Activated gamma-delta T cell treated with anti-CD3 and anti-CD28 coated beads, Interleukin-2, amount 50 U/mL, for 16 hours (primary cell): ENCODE measurements at places on chromosomes 6 and 20.
A peak's percentile ranks its signal among the peaks of the same experiment; 100 is the strongest.

DNA sequence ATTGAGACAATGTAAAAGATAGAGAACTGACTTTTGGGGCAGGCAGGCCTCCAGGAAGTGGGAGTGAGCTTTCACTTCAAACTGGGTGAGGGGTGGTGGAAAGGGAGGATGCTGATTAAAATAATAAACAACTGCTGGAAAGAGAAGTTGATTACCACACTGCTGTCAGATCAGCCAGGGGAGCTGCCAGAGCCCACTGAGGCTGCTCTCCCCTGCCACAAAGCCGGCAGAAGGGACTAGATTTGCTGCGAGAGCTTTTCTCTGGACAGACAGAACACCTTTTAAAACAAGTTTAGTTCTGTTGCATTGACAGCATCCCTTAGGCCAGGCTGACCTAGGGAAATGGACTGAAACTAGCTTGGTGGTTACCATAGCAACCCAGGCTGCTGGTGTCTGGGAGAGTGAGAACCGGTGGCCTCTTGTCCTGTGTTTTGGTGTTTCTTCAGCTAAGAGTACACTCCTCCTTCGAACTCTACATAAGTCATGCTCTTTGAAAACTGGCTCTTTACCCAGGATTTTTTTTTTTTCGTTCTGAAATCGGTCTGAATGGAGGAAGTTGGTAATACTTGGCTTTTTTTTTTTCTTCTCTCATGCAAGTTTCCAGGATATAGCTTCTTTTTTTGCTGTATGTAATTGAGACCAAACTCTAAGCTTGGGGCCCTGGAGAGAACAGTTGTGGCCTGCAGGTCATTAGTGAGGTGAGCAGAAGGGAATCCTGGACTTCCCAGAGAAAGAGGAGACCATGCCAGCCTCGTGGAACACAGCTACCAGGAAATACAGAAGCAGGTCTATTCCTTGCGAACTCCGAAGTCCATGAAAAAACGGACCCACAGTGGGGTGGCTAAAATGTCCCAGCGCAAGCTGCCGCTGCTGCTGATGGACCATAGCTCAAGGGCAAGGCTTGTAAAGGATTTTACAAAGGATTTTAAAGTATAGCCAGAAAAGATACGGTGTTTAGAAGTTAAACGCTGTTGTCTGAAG is 374.4 kb downstream of the UTRN start:
- DNase-seq: no peak

DNA sequence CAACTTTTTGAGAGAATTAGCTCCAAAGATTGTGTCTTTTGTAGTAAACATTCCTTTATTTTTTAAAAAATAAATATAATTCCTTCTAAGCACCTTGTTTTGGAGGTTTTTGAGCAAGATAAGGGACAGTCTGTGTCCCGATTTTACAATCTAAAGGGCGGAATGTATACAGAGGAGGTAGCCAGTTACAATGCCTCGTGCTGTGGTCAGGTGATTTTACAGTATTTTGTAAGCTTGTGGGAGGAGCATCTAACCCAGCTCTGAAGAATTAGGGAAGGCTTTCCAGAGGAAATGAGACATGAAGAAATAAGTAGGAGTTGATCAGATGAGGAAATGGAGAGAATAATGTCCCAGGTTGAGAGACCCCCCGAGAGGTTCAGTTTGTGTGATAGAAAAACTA is 1.3 kb downstream of the HINT3 start:
- no peak for DNase-seq

DNA sequence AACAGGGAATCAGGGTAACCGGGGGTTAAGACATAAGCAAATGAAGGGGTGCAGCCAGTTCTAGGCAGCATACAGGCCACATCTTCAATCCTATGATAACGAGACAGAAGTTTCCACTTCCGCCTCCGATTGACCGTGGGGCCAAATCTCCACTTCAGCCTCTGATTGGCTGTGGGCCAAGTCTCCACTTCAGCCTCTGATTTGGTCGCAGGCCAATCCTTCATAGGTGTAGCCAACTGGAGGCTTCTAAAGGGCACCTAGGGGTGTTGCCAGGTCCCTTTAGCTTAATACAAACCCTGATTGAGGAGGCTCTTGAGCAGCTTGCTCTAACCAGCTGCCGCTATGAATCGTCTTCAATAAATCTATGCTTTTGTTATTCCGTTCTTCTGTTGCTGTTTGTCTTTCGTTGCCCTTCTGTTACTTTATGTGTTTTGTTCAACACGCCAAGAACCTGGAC is 2.1 kb upstream of the ERGIC3 start:
- no peak for DNase-seq

DNA sequence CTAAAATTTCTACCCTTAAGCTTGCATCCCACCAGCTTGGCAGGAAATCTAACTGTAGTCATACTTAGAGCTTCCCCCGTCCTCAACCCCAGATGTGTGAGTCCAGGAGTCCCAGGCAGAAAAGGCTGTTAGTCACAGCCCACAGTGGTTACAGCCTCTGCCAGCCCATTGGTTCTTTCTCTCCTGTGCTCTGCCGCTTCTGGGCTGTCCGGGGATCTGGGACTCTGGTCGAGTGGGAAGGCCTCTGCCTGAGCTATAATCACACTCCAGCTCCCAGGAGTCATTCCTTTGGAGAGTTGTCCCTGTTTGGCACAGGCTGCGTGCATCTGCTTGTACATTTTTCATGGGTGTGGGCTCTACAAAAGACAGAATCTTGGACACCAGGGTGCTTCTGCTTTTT is 45.6 kb upstream of the FYN start:
- no peak for DNase-seq

DNA sequence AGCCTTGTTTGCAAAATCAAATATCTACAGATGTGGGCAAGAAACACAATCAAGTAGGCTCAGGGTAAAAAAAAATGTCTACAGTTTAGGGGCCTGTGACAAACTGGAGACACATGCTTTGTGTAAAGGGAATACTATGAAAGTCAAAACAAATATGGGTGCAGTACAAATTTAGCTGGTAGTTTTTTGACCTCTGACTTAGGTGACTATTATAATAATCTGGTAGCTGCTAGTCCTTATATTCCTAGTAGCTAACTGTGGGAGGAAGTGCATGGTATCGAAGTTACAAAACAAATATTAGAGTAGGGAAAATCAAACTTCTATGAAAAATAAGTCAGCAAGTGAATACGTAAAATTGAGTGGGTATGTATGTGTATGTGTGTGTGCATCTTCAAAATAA is 35.4 kb downstream of the CYP24A1 start:
- no peak for DNase-seq

DNA sequence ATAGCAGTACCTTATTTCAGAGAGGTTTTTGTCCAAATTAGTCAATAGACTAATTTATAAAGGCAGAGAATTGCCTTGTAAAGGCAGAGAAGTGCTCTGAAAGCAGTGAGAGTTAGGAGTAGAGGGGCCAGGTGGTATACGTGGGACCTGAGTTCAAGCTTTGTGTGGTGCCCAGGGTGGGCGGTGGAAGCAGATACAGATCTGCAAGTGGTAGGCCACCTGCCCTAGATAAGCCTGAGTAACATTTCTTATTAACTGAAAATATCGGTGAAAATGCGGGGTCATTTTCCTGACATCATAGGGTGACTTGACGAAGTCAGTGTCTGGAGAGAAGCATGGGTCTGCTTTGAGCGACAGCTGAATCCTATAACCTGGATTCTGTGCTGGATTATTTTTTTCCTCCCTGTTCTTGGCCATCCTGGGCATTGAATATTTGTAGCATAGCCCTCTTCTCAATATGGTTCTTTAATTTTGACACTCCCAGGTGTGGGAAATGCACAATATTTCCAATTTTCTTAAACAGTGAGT is 62.2 kb upstream of the SUPT3H start:
- DNase-seq: no peak

- no peak for DNase-seq
Measured at GRCh38 chr20:60117065-60117464, 158.8 kb downstream of the CDH26 start.

DNA sequence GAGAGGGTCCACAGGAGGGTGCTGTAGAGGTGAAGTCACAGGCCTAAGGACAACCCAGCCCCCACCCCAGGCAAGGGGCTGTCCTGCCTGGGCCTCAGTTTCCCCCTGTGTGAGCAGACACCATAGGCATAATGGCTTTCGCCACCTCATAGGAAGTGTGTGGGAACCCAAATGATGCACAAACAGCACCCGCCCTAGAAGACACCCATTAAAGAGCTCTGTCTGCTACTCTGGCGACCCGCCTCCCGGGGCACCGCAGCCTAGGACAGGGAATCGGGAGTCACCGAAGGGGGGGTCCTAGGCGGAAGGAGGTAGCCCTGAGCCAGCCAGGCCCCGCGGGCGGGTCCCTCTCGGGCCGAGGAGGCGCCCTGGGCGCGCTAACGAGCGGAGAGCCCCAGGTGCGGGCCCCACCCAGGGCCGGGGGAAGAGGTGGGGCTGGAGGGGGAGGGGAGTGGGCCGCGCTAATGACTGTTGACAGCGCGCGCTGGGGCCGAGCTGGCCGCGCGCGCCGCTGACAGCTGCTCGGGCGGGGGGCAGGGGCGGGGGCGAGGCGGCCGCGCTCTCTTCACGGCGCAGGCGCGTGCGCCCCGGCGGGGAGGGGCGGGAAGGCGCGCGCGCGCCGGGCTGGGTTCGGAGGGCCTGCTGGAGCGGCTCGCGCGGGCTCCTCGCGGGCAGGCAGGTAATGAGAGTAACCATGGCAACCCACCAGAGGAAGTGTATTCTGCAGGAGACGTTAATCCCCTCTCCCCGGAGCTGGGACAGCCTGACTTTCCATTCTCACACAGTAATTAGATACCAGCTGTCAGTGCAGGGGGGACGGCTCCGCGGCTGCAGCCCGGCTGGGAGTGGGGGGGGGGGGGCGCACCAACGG is 48.9 kb downstream of the NOL4L start:
- peak; percentile 52 for DNase-seq

- DNase-seq: no peak
Measured at GRCh38 chr20:35111141-35111888, 18.7 kb upstream of the TRPC4AP start.

DNA sequence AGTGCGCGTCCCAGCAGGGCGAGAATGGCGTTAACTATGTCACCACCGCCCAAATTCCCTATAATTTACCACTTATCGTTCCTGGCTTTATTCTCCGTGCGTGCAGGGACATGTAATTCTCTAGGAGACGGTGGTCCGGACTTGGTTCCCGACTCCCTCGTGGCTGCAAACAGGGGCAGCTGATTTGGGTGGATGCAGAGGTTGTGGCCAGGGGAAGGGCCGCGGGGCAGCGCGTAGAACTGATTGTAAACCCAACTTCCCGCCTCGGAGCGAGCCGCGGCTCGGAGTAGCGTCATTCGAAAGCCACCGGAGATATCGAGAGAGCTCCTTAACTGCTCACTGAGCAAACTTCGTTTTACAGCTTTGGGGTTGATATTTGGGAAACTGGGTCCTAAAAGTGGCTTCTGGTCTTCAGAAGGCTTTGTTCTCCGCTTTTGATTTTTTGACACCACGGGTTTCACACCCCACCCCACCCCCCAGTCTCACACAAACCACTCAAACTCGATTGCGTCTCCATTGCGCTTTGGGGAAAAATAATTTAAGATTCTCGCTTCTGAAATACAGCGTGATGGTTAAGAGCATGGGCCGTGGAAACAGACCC is 17.5 kb upstream of the ZSCAN9 start:
- no peak for DNase-seq

GRCh38 chr6:22447249-22448196 is 121.8 kb upstream of the HDGFL1 start:
- no peak for DNase-seq

DNA sequence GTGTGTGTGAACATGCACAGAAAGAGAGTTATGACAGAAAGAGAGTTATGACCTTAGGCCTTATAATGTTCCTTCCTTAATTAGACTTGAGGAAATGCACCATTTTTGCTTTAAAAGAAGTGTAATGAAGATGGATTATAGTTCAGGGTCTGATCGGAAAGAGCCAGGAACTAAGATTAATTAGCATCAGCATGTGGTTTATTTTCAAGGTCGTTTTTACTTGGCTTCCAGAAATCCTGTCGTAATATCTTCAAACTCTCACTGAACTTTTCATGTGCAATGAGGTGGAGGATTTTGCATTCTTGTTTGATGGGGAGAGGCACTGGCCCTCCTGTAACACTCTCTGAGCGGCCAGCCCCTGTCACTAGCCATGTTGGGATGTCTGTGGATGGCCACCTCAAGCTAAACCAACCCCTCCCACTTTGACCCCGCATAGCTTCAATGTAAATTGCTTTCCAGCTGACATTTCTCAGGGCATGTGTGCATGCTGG is 116.8 kb downstream of the CDC5L start:
- no peak for DNase-seq

- no peak for DNase-seq
Measured at GRCh38 chr6:140160909-140161308, 786.5 kb upstream of the CITED2 start.

- no peak for DNase-seq
Measured at GRCh38 chr6:44569931-44570385, 182.5 kb downstream of the CDC5L start.

DNA sequence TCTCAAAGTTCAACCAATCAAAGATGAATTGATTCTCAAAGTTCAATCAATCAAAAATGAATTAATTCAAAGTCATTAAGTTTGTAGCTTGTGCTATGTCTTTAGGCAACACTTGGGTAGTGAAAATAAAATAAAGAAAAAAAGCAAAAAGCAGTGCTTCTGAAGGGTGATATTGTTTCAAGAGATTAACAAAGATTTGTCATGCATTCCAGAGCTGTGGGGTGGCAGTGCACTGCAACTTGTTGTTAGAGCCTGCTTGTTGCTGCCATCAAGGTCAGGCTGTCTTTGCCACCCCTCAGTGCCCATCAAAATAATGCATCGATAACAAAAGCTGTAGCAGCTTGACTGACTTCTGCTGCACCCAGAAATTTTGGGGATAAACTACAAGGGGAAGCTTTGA is 128.6 kb downstream of the RNF144B start:
- DNase-seq: no peak

DNA sequence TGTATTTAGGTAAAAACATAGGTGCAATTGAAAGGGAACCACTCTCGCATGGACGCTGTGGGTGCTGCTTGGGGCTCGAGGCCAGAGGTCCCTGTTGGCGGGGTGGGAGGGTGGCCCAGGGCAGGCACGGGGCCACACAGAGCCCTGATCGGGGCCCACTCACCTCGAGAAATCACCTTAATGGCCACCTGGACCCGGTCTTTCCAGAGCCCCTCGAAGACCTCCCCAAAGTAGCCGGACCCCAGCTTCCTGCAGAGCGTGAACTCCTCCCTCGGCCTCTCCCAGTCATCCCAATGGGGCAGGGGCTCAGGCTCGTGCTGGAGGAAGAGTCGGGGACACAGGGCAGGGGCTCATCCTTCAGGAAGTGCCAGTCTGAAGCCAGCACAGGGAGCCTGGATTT is 3.8 kb downstream of the PTK6 start:
- no peak for DNase-seq

DNA sequence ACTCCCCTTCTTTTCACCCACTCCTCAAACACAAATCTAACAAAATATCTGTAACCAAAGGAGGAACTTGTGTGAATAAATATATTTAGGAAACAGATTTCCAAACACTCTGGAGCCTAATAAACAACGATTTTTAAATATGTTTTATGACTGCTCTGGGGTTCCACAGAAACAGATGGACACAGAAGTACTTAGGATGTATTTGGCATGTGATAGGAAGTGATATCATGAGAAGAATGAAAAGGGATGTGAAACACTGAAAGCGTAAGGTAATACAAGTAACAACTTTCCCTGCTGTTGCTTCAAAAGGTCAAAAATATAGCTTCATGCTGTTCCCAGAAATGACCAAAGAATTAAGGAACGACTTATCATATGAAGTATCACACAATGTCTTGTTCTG is 26.1 kb upstream of the ENPP1 start:
- no peak for DNase-seq
